Caudate nucleus (tissue), 63 donors: ENCODE measurements at places on chromosomes 4 and X.

DNA sequence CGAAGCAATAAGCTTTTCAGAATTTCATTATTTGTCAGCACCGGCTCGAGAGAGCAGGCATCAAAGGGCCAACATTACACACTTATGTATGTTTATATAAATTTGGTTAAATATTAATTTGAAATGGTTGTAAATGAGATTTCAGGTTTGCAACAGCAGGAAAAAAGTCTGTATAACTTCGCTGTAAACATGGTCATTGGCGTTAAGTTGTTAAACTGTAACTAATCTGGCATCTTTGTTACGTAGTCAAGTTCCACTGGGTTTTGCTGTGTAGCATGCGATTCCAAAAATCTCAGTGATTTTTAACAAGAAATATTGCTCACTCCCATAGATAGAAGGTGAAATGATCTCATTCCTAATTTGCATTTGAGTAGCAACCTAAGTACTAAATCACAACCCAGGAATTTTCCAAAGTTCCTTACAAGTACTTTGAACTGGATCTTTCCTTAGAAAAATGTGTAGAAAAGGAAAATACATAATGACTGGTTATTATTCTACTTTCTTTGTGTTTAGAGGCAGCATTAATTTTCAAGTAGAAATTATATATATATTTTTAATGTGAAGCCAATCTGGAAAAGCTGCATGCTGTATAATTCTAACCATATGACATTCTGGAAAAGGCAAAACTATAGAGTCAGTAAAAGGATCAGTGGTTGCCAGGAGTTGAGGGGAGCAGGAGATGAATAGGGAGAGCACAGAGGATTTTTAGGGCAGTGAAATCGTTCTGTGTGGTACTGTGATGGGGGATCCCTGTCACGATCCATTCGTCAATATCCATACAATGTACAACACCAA lies 222.1 kb downstream of the CBR4 start:
- DNase-seq, result no peak

GRCh38 chr4:68373513-68373912 lies 23.6 kb upstream of the YTHDC1 start:
- DNase-seq, result peak; percentile 73

GRCh38 chr4:870951-871350 lies 45.0 kb upstream of the CPLX1 start:
- no peak for DNase-seq

DNA sequence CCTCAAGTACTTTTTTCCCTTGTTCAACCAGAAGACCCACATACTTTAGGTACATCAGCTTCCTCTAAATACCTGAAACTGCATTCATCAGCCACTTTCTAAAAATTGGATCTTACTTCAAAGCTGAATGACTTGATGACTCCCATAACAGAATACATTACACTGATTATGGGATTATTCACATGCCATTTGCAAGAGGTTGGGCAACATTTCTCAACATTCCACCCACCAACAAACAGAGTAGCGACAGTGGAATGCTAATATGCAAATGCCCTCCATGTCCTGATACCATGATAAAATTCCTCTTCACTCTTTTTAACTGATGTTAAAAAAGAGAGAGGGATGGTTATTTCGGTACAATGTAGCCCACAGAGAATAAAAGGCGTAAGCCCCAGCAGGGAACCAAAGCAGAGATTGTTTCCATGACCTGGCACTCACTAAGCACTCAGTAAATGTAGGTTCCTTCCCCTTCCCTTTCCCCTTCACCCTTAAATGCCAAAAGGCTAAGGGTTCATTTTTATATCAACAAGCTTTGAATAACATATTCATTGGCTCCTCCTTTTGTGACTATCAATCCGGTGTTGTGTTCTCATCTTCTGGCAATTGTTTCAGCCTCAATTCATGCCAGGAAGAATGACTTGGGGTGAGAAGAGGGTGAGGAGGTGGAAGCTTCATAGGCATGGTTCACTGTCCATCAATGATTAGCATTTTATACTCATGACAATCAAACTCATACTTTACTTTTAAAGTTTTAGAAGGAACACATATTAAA lies 317.2 kb downstream of the DHX15 start:
- no peak for DNase-seq

- DNase-seq, result no peak
Measured at GRCh38 chr4:84220990-84221389, 278.1 kb downstream of the NKX6-1 start.

GRCh38 chr4:83724485-83725335 lies 188.8 kb downstream of the GPAT3 start:
- DNase-seq, result no peak

- no peak for DNase-seq
Measured at GRCh38 chrX:123336666-123337065, 152.6 kb downstream of the GRIA3 start.

GRCh38 chr4:153573881-153574802 lies 108.0 kb downstream of the TMEM131L start:
- DNase-seq, result peak; percentile 65
